ENCODE measurements at places on chromosomes 5 and 9.

- no peak for DNase-seq
These were observed 57.1 kb upstream of the IZUMO3 start for GRCh38 chr9:24602693-24603352.

GRCh38 chr5:67350618-67351201 lies 154.1 kb upstream of the CD180 start:
- DNase-seq, result peak; percentile 42

DNA sequence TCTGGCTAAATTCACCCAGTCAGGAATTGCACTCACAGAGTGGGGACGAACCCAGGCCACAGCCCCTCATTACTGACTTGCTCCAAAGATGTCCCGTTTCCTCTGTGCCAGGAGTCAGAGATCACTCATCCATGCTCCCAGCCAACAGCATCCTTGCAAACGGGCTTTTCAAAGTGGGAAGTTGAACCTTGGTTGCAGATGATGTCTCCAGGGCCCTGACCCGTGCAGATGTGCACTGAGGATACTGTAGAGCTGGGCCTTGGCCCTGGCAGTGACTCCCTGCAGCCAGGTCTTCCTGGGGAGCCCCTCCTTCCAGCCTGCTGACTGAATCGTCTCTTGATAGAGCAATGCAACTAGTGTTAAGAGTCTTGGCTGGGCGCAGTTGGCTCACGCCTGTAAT lies 22.3 kb downstream of the TCF7 start:
- peak; percentile 10 for DNase-seq

DNA sequence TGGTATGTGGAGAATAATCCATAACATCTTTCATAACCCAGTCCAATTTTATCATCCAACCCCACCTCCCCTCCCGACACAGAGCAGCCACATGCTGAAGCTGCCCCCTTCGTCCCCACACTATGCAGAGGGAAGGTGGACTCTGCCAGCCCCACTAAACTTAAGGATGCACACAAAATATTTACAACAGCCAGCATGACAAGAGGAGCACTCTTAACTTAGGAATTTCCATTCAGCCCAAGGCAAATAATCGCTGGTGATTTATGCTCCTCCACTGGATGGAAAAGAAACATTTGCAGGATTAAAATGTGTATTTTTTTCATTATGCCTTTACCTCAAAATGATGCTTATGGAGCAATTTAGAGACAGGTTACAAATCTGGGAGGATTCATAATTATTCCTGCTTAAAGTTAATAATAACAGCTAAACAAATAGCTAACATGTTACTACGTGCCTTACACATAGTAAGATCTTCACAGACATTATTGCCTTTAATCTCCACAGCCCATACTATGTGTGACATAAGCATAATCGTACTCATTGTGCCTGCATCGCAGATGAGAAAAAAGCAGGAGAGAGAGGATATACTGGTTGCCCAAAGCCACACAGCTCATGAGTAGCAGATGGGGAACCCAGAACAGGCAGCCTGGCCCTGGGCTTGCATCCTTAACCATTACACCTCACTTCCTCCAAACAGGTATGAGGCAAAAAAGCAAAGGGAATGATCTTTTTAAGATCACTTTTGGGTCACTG lies 92.6 kb downstream of the GLIS3 start:
- DNase-seq, result no peak

- no peak for DNase-seq
These were observed 1352.2 kb upstream of the ACO1 start for GRCh38 chr9:31032206-31032605.

- DNase-seq, result no peak
These were observed 211.6 kb downstream of the SPOCK1 start for GRCh38 chr5:137287569-137287968.

DNA sequence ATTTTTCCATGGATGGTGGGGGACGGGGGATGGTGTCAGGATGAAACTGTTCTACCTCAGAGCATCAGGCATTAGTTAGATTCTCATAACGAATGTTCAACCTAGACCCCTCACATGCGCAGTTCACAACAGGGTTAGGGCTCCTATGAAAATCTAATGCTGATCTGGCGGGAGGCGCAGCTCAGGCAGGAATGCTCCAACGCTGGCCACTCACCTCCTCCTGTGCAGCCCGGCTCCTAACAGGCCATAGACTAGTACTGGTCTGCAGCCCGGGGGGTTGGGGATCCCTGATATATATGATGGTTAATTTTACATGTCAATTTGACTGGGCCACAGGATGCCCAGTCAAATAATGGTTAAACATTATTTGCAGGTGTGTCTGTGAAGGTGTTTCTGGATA lies 199.0 kb upstream of the NR4A3 start:
- no peak for DNase-seq

DNA sequence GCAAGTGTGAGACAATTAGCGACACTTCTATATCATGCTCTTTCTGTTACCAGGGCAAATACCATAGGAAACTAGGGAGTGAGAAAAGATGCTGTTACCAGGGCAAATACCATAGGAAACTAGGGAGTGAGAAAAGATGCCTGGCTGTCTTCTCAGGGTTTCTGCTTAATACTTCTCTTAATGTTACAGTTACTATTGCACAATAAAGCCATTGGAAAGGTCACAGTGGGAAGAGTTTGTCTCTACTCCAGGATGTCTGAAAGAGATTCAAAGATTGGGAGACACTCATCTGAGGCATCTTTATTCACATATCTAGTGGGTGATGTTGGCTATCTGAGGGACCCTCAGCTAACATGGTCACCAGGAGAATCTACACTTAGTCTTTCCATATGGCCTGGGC lies 431.7 kb upstream of the POU5F2 start:
- DNase-seq, result no peak

- no peak for DNase-seq
These were observed 388.0 kb upstream of the ZNF608 start for GRCh38 chr5:125134216-125135081.

GRCh38 chr9:80028501-80028900 lies 456.7 kb downstream of the TLE4 start:
- DNase-seq, result no peak

DNA sequence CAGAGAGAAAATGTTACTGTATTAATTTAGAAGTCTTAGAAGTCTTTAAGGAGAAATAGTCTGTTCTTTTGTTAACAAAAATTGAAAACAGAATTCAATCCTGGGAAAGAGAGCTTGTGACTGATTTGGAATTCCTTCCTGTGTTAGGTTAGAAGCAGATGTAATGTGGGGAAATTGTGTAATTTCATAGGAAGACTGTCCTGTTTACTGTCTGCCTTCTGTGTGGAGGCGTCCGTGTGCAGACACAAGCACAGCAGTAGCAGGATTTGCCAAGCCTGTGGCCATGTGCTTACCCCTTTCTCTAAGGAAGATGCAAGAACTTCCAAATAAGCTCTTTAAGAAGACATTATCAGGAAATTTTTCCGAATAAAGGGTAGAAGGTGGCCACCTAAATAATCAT lies 36.7 kb upstream of the F2R start:
- DNase-seq, result no peak

GRCh38 chr5:152309926-152310450 lies 95.1 kb downstream of the NMUR2 start:
- no peak for DNase-seq

DNA sequence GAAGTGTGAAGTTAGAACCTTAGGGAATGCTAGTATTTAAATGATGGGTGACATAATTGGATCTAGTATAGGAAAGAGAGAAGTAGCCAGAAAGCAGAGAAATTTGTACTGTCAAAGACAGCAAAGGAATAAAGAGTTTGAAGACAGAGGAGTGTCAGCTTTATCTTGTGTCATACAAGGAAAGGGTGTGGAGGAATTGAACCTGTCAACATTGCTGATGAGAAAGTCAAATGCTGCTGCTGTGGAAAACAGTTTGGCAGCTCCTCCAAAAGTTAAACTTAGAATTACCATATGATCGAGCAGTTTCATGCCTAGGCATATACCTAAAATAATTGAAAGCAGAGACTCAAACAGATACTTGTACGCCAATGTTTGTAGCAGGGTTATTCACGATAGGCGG lies 63.7 kb downstream of the DENND4C start:
- no peak for DNase-seq

- DNase-seq, result peak; percentile 87
These were observed 75.0 kb downstream of the STK10 start for GRCh38 chr5:172113036-172113435.

DNA sequence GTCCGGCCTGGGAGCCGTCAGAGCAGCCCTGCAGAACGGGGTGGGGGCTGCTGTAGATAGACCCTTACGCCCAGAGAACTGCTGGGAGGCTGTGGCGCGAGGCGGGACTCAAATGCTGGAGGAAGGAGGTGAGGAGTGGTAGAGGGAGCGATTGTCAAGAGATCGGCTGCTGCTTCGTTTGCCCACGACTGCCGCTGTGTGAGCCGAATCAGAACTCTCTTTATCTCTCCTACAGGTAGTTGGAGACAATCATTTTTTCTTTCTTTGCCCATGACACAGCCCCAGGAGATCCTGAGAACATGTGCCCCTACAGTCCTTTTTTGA lies 456 bp downstream of the ZNF79 start:
- DNase-seq, result peak; percentile 45

DNA sequence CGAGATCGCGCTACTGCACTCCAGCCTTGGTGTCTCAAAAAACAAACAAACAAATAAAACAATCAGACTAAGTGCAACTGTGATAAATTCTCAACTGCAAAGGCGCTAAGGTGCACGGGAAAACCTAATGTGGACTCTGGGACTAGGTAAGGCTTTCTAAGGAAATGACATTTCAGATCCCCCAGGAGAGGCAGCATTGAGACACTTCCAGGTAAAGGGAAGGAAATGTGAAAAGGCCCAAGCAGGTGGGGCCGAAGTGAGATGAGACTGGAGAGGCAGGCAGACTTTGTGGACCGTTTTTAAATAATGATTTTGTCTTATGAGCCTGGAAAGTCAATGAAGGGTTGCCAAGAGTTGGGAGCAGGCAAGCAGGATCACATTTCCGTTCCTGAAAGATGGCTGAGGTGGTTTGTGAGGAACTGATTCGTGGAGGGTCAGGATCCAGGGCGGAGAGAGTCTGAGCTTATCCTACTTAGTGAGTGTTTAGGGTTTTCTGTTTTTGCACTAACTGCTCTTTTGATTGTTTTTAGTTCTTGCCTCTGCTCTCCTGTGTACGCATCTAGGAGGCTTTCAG lies 2.0 kb upstream of the APBA1 start:
- no peak for DNase-seq

- DNase-seq, result no peak
These were observed 72.7 kb downstream of the MRPL36 start for GRCh38 chr5:1726956-1727355.

- no peak for DNase-seq
These were observed 105.1 kb upstream of the SMIM23 start for GRCh38 chr5:171680485-171680884.

GRCh38 chr5:124634228-124634739 lies 112.2 kb downstream of the ZNF608 start:
- DNase-seq, result no peak

GRCh38 chr9:27427272-27427643 lies 96.8 kb upstream of the IFNK start:
- DNase-seq, result no peak

GRCh38 chr5:166412191-166412590 lies 1879.3 kb upstream of the WWC1 start:
- no peak for DNase-seq

DNA sequence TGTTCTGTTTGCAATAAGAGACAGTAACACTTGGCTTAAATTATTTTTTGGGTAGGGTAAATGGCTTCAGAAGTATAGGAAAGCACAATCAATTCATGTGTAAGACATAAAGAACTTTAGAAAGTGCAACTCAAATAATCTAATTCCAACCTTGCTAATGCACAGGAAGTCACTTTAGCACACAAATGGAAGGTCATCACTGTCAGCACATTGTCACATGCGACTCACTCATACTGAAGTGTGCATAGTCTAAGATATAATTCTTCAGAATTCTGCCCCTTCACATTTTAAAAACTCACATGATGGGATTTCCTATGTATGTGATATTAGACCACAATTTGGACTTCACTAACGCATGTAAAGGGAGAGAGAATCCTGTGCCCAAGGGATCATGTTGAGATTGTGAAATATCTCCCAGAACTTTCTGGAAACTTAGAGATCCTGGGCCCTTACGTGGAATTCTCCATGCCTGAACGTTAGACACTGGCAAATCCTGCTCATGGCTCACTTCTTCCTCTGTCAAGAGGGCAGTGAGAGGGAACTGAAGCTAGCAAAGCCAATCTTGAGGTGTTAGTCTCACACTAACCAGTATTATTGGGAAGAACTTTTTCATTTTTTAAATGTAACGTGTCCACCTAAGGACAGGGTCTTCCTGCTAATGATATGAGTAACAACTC lies 403.2 kb upstream of the PTGER4 start:
- no peak for DNase-seq

DNA sequence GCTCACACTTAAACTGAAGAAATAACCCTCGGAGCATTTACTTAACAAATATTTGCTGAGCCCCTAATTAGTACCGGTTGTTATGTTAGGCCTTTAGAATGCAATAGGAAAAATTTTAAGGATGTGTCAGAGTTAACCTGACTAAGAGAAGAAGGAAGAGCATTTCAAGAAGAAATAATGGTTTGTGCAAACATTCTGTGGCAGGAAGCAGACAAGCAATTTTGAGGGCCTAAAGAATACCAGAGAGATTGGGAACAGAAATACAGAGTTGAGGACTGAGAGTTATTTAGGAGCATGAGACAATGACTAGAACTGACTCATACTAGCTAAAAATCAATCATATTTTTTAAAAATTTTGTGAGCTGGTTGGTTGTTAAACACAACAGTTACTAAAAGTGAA lies 218.8 kb downstream of the PRR16 start:
- DNase-seq, result no peak

DNA sequence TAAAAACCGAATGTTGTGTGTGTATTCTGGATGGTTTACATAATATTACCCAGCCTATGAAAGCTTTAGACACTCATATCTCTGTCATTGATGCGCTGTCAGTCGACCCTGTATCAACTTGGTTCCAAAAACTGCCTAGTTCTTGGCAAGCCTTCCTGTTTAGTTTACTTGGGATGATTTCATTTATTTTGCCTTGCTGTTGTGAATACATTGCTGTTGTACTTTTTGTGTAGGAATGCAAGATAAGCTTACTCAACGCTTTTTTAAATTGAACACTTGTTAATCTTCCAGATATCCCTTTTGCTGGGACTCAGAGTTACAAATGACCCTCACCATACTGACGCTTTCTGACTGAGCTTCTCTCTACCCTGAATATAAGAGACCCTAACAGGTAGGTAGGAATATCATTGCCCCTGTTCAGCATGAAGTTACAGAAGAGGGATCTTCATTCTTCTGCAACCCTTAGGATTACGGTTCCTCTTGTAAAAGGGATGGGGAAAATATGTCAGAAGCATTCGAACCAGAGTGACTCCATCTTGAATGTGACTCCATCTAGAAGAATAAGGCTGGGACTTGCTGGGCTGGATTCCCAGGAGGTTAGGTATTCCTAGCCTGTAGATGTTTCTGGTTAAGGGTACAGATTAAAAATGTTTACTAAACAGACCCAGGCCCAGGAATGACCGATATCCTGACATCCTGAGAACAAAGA lies 13.7 kb upstream of the PAIP1 start:
- no peak for DNase-seq

DNA sequence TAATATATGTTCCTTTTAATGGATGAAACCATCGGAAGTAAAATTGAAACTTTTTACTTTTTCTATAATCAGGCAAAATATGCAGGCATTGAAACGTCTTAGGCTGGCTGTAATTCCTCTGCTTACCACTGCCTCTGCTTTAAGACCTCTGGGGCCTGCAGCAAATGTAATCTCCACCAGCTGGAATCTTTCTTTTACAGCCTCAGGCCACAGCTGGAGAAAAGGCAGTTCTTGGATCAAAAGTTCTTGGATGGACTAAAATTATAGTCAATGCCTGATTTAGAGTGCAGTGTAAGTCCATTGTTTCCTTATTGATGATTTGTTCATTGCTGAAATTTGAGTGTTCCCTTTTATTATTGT lies 396.7 kb downstream of the KCTD16 start:
- no peak for DNase-seq

- no peak for DNase-seq
These were observed 75.8 kb upstream of the SARDH start for GRCh38 chr9:133813749-133814585.
